ENCODE measurements at places on chromosomes 5 and 9. TPM values are rescaled to one million over a fixed set of nuclear protein-coding genes. Genes with fewer than 3 reads are reported as not detected.

- DNase-seq: no peak
These were observed 194.7 kb downstream of the CHSY3 start for GRCh38 chr5:130099008-130099407.

- no peak for DNase-seq
These were observed 51.7 kb upstream of the CAMK4 start for GRCh38 chr5:111172504-111172903.

DNA sequence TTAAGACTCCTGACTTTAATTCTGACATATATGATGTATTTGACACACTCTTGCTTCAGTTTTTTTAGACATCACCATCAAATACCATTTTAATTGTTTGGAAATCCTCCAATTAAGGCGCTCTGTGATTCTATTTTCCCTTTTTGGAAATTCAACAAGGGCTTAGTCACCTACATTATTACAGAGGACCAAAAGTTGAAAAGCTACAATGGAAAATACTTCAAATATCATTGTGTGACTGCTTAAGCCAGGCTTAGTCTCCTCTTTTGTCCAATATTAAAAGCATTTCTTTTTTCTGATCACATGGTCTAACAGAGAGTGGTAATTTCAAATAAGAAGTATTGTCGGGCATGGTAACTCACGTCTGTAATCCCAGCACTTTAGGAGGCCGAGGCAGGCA, 160.3 kb downstream of the CEMIP2 start:
- no peak for DNase-seq

GRCh38 chr5:56409331-56410190, 176.4 kb upstream of the ANKRD55 start:
- no peak for DNase-seq

- DNase-seq: no peak
These were observed 26.9 kb downstream of the TCERG1 start for GRCh38 chr5:146474065-146474464.

- DNase-seq: no peak
These were observed 26.2 kb upstream of the ACOT12 start for GRCh38 chr5:81420039-81420667.

- DNase-seq: no peak
These were observed 52.4 kb downstream of the MRPL36 start for GRCh38 chr5:1747079-1747802.

DNA sequence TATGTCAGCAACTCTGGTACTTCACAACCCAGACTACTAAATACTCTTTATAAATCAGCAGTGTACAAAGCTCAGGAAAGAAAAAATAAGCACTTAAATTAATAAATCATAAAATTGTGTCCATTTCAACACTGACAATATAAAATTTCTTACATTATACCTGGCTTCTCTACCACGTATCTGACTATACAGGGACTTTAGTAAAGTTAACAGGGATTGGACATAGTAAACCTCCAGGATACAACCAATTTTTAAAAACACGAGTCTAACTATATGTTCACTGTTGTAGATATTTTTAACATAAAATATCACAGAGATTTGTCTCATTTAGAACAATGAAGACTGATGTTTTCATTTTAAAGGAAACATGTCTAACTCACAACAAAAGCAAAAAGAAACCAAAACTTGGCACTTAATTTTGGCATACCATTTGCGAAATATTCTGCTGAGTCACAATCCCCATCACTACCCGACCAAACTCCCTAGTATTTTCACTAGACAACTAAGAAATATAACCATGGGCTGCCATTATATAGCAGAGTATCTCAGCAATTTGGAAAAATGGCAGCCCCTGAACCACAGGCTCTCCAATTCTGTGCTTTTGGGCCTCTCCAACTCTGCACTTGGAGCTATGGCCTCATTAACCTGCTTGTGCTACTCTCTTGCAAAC, 14.4 kb downstream of the FAM169A start:
- no peak for DNase-seq

GRCh38 chr5:83914662-83915418, 194.2 kb upstream of the HAPLN1 start:
- DNase-seq: no peak

GRCh38 chr5:179820127-179820482, 600 bp upstream of the SQSTM1 start:
- no peak for DNase-seq

DNA sequence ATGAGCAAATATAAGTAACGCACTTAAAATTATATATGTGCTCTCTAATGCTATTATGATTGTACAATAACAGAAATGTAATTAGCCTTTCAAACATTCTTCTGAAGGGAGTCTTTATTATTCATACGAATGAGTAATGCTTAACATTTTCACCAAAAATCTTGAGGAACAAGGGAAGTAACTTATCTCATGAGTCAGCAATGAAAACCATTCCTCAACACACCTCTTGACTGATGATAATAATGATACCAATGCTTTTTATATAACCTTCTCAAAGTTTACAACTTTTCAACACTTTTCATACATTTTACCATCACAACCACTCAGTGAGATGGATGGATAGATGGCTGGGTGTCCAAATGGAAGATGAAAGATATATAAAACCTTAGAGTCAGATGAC, 369.3 kb downstream of the BNC2 start:
- DNase-seq: no peak

DNA sequence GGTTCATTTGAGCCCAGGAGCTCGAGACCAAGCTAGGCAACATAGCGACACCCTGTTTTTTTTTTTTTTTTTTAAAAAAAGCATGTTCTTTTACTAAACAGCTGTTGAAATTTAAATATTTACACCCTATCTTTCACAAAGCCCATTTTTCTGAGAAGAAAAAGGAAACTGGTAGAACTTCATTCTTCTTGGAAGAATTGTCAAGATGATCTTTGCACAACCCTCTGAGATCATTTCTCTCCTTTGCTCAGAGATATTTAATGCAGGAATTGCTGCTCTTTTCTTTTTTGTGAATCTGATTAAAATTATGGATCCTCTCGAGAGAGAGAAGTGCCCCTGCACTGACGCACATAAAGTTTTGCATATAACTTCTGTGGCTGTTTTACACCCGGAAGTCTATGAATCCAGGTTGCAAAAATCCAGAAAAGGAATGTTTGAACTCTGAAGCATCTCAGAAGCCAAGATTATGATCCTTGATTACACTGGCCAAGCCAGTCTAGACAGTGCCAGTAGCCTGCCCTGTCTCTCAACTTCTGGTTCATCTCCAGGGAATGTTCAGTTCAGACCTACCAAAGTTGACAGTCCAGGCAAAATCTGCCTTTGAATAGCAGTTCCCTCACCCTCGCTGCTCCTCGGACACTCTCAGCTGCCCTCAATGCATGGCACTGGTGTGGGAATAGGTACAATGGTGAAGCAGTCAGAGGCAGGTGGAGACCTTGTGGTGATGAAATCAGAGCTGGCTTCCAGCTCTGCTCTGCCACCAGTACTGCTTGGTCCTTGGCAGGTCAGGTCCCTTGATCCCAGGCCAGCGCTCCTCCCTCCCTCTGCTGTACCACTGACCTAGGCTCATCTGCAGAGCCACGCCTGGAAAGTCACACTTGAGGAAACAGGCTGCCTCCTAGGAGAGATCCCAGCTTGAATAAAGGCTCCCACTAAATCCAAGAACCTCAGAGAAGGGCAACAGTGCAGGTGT, 13.3 kb upstream of the SLC31A2 start:
- DNase-seq: no peak

DNA sequence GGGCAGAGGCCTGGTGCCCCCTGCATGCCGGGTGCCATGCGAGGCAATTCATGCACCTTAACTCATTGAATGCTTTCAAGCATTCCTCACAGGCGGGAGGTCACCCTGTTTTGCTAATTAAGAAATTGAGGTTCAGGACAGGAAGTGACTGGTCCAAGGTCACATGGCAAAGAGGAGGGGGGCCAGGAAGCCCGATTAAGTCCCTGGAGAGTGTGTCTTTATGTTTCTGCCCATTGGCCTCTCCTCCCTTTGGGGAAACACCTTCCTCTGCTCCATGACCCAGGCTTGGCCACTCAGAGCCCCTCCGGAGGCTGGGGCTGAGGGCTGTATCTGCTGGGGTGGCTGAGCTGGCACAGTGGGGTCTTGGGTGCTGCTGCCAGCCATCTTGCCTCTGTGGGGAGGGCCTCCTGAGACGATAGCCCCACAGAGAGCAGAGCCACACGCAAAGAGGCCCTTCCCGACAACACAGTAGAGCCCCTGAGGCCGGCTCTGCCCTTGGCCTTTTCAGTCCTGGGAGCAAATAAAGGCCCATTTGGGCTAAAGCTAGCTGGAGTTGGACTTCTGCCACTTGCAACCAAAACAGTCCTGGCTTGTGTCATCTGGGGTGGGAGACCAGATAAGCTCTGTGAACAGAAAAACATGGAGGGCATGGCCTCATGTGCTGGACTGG, 90.8 kb upstream of the NEURL1B start:
- no peak for DNase-seq

DNA sequence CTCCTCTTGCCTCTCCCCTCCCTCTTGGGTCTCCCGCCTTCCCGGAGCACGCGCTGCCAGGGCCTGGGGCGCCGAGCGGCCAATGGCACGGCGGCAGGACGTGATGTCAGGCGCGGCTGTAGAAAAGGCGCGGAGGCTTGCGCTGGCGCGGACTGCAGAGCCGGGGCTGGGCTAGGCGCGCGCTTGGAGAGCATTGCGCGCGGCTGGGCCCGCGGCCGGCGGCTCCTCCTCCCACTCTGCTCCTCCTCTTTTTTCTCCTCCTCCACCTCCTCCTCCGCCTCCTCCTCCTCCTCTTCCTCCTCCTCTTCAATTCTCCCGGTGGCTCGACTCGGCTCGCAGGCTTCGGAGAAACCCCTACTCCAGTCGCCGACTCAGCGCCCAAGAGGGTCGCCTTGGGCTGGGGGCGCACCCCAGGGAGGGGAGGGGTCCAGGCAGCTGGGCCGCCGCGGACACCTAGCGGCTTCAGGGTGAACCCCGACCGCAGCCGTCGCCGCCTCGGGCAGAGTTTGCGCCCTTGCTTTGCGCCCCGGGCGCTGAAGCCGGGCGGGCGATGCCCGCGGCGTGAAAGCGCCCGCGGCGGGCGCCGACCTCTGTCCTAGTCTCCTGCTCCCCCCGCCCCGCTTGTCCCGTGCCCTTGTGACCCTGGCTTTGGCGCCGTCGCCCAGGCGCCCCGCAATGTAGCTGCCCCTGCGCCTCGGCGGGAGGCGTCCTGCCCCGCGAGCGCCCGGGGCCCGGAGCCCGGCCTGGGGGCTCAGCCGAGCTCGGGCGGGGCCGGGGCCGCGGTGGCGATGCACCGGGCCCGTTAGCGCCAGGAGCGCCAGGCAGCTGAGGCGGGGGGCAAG, at the start of gene LHX2:
LHX2 (plus strand) TSS at position 309 of the 842 bp plus-strand sequence. CDS start 581 bp downstream, outside the sequence.
- peak; percentile 75 for DNase-seq

DNA sequence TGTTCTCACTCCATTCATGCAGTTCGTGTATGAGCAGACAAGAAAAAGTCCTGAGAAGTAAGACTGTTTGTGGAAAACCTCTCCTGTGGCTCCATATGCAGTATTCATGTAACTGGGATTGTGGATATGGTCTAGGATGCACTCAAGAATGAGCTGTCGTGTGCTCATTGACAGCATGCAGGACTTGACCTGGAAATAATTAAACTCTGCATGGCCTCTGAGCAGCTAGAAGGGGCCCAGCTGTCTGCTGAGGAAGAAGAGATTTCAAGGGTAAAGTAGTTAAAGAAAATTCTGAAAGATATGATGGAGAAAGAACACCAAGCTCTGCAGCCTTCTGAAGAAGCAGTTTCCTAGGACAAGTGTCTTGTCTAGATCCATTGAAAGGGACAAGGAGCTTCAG, 89.4 kb downstream of the KCTD16 start:
- no peak for DNase-seq

GRCh38 chr9:109817846-109818472, 38.0 kb downstream of the PALM2AKAP2 start:
- DNase-seq: peak; percentile 97

FER gene
- polyA plus RNA-seq: 18.5 TPM

ORM2 gene
- not detected for polyA plus RNA-seq

NR6A1 gene
- polyA plus RNA-seq: 1.7 TPM

CYLC2 gene
- polyA plus RNA-seq: not detected

PSMB7 gene
- 201 TPM for polyA plus RNA-seq

SV2C gene
- polyA plus RNA-seq: 0.08 TPM

MRPL41 gene
- 11.7 TPM for polyA plus RNA-seq
